ENCODE measurements at places on chromosomes 1 and 21.

- DNase-seq: no peak
These were observed 175.9 kb downstream of the PRDM16 start for GRCh38 chr1:3244927-3245315.

- no peak for DNase-seq
These were observed 351.1 kb upstream of the AJAP1 start for GRCh38 chr1:4303303-4303702.

DNA sequence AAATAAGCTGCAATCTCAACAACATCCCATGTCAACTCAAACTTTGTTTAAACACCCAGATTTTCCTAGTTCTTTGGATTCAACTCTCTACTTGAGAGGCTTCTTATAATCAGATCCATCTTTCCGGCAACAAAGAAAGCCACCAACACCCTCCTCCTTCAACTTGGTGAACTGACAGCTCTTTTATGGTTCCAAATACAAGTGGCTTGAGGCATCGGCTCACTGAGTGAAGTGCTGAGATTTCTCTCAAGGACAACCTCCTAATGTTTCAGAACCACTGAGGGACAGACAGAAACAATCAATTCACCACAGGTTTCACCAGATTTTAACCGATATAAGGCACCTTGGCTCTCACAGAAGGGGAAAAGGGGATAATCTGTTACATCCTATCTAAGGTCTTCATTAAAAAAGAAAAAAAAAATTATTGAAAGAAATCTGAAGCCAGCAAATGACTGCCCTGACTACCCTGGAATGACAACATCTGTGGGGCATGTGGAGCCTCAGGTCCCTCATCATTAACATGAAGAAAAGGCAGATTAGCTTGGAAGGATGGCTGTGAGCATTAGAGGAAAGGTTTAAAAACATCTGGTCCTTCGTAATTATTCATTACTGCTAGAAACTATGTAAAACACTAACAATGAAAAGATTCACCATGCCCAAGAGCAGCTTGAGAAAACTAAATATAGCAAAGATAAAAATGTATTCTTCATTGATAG lies 50.9 kb downstream of the PTPN14 start:
- DNase-seq: no peak

- no peak for DNase-seq
These were observed 9.4 kb downstream of the OXCT2 start for GRCh38 chr1:39761557-39762260.

DNA sequence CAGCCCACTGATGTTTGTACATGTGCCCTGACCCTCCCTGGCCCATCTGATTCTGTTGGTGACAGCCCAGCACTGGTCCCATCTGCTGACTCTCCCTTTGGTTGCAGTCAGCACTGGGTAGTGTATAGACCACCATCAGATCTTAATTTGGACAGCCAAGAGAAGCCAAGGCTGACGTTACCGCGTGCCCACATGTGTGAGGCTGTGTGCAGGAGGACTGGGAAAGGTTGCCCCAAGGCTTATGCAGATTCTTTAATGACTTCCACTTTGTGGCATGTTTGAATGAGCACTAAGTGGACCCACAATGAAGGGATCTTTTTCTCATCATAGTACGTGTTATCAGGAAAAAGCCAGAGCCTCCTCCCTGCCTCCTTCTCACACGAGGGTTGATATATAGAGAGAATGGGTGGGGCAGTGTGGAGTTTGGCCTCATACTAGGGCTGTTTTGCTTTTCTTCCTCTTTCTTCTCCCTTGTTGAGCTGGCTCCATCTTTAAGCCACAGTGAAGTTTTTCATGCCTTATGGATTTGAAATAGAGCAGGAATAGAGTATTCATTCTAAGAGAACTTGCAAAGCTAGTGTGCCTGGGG lies 93.5 kb downstream of the NAV1 start:
- DNase-seq: no peak

DNA sequence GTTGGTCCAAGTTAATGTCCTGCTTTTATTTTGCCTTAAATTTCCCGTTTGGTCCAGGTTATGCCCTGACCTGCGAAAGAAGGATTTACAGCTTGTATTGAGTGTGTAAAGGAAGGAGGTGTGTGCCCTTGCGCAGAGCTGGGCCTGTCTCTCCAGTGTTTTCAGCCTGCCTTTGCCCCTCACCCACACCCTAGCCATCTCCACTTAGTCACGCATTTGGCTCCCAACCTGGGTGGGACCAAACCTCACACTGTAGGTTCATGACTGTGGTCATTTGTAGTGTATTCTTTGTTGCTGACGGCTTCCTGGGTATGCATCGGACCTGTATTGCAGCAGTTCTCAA lies 572 bp upstream of the SRSF10 start:
- peak; percentile 79 for DNase-seq

GRCh38 chr1:42935971-42936308 lies 22.7 kb downstream of the SLC2A1 start:
- DNase-seq: no peak

GRCh38 chr1:50822035-50822776 lies 137.9 kb downstream of the FAF1 start:
- no peak for DNase-seq

DNA sequence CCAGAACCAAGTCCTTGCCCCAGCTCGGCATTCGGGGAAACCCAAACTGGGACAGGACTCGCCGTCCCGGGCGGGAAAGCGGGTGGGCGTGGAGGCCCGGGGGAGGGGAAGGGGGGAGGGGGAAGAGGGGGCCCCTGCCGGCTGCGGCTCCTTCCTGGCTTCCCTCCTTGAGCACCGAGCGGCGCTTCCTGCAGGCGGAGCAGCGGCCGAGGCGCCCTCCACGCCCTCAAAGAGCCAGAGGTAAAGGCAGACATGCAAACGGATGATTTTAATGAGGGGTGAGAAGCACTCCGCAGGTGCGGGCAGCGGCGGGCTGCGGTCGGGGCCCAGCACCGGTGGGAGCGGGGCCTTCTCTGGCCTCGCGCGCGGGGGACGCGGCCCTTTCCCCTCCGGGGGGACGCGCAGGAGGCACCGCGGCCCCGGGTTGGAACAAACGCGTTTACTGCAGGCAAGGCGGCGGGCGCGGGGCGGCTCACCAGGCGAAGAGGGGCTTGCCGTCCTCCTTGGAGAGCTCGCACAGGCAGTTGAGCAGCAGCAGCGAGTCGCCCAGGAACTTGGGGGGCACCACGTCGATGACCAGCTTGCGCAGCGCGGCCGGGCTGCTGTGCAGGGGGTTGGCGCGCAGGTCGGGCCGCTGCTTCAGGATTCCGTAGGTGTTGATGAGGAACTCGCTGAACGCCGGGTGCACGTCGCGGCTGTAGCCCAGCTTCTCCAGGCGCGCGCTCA lies 5.7 kb upstream of the FTCD start:
- DNase-seq: peak; percentile 52

DNA sequence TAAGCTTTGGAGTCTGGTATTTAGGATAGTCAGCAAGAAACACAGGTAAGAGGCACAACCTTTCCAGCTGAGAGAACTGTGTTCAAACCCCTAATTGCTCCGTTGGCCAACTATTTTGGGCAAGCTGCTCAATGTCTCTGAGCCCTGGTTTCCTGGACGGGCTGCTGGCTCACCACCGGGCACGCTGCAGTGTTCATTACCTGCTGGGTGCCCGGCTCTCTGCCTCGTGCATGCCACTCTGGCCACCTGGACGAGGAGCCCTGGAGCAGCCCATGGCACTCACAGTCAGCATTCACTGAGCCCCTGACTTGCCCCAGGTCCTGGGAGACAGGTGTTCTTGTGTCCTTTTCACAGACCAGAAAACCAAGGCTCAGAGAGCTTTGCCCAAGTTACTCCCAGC lies 51.0 kb downstream of the DMRTB1 start:
- no peak for DNase-seq

- DNase-seq: no peak
These were observed 4.5 kb downstream of the FHL3 start for GRCh38 chr1:38000529-38001455.

DNA sequence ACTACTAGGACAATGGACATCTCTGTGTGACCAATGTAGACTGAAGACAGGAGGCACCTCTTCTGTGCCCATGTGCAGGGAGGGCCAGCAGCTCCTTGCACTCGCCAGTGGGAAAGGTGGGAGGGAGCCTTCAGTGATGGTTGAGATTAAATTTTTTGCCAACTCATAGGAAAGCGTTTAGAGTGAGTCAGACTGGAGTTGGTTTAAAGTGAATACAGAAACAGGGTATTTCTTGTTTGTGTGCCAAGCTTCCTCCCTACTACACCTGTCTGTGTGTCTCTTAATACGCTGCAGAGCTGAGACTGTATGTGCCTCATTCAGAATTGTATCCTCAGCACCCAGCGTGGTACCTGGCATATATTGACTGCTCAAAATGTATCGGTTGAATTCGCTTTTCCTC lies 13.5 kb upstream of the COL16A1 start:
- no peak for DNase-seq

DNA sequence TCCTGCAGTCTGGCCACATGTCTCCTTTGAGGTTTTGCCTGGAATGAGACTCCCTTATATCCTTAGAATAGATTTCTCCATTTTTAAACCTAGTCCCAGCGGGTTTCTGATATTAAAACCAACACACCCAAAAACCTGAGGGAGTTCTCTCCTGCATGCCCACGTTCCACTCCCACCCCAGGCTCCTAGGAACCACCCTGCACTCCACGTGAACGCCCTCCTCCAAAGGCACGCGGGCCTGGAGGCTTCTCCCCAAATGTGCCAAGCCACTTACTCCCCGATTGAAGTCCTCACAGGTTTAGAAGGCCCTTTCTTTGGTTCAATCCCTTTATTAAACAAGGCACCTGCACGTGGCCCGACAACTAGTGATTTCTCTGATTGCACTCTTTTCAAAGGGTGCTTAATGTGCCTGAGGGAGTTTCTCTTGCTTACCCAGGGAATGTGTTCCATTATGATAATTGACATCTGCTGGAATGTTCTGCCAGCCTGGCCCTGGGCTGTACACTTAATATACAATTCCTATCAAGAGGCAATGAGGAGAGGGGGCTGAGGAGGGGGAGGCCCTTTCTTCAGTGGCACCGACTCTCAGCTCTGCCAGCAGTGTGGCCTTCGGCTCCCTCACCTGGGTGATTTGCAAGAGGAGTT lies 104.3 kb upstream of the ADAR start:
- DNase-seq: peak; percentile 29

- DNase-seq: no peak
These were observed 23.5 kb downstream of the SUCO start for GRCh38 chr1:172556461-172556860.

DNA sequence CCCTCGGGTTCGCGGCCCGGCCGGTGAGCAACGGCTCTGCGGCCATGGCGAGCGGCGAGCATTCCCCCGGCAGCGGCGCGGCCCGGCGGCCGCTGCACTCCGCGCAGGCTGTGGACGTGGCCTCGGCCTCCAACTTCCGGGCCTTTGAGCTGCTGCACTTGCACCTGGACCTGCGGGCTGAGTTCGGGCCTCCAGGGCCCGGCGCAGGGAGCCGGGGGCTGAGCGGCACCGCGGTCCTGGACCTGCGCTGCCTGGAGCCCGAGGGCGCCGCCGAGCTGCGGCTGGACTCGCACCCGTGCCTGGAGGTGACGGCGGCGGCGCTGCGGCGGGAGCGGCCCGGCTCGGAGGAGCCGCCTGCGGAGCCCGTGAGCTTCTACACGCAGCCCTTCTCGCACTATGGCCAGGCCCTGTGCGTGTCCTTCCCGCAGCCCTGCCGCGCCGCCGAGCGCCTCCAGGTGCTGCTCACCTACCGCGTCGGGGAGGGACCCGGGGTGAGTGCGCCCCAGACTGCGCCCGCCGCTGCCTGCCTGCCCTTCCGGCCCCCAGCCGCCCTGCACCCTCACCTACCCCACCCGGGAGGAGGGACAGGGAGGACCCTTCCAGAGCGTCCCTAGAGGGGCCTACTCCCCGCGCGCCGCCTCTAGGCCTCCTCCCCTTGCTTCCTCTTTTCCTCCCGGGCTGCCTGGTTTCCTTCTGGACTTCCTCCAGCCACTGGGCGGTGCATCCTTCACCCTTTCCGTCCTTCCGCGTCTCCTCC lies at the start of gene RNPEP:
TSS of gene RNPEP (plus strand) at position 26 of the 757 bp plus-strand sequence. CDS start at position 45, 19 bp downstream.
- peak; percentile 78 for DNase-seq

Measured in activated CD8-positive, alpha-beta memory T cell treated with anti-CD3 and anti-CD28 coated beads, Interleukin-2, amount 50 U/mL, for 48 hours (primary cell).